Endothelial cell of umbilical vein (primary cell): ENCODE measurements at places on chromosomes 3 and 15. TPM values are rescaled to one million over a fixed set of nuclear protein-coding genes. Genes with fewer than 3 reads are reported as not detected.

Gene STAC
- 0.03 and 0.11 TPM in 2 replicates for polyA plus RNA-seq

Gene SLC2A2
- polyA plus RNA-seq = not detected in 2 replicates

DNA sequence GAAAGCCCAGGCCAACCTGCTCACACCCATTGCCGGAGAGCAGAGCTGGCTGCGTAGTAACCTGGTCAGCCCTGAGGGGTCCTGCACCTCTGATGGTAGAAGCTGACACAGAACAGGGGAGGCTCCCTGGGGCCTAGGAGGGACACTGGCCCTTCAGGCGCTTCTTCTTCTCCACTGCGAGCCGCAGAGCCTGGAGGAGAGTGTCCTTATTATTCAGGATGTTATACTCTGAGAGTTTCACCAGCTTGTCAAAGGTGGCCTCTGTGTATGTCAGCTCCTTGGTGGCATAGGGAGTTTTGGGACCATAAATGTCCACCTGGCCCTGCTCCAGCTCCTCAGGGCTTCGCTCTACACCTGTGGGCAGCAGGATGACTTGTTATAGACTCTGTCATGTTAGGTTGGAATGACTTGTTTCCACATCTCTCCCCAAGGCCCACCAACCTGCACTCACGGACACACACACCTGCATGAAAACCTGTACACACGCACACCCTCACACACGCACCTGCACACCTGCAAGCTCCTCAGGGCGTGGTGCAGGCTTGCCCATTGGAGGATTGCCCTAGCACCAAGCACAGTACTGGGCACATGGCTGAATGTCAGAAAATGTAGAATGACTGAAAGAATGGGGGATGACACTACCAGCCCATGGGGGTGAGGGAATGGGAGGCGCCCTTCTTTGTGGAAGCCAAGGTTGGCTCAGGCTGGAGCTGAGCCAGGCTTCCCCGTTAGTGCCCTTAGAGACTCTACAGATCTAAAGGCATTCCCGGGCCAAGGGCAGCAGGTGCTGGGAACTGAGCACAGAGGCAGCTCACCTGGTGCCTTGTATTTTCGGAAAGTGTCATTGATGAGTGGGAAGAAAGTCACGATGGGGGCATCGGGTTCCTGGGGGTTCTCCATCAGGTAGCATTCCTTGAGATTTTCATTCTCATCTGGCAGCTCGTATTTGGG, 11.5 kb upstream of the EHD4 start:
- no peak for DNase-seq

- peak; percentile 23 for DNase-seq
These were observed 27.6 kb upstream of the RAB7A start for GRCh38 chr3:128698211-128699047.

GRCh38 chr3:133934996-133935842, 39.5 kb upstream of the RAB6B start:
- no peak for DNase-seq

GRCh38 chr15:67794832-67795574, 30.3 kb upstream of the SKOR1 start:
- DNase-seq = no peak

GRCh38 chr15:65569728-65570127, 39.5 kb downstream of the HACD3 start:
- no peak for DNase-seq

GRCh38 chr15:28900041-28900891, 14.5 kb downstream of the APBA2 start:
- no peak for DNase-seq

- no peak for DNase-seq
These were observed 74.5 kb downstream of the LSM3 start for GRCh38 chr3:14253022-14253706.

Gene EDC3
- 55.9 and 61.1 TPM in 2 replicates for polyA plus RNA-seq
